Ascending aorta (tissue), 2 donors: ENCODE measurements at places on chromosomes 2 and 18. TPM values are rescaled to one million over a fixed set of nuclear protein-coding genes. Genes with fewer than 3 reads are reported as not detected.
A peak's percentile ranks its signal among the peaks of the same experiment; 100 is the strongest.

Gene IL1F10
- total RNA-seq = not detected

- no peaks in the 10 kb centered on the region for H3K27me3 ChIP-seq
- H3K27ac ChIP-seq = no peak overlapping the region
- no peaks in the 10 kb centered on the region for H3K36me3 ChIP-seq
Measured at GRCh38 chr2:225458431-225459117, 59.1 kb downstream of the NYAP2 start.

Gene KATNAL2
- total RNA-seq = not detected

DNA sequence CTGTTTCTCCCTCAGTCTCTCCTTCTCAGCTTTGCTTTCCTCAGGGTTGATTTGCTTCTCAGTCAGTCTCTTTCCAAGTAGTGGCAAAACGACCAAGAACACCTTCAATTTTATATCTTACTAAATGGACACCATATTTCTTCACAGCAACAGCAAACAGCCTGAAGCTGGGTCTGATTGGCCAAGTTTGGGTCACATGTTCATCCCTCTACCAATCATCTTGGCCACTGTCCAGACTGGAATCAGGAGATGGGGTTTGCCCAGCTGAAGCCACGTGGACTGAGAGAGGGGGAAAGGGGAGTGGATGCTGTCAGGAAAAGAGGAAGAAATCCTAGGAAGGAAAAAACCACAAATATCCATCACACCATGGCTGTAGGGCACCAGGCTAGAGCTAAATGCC lies 42.0 kb upstream of the ACMSD start:
- no peaks in the 10 kb centered on the region for H3K27me3 ChIP-seq
- no peaks in the 10 kb centered on the region for H3K4me1 ChIP-seq
- H3K27ac ChIP-seq = no peak overlapping the region
- H3K36me3 ChIP-seq = no peaks in the 10 kb centered on the region

DNA sequence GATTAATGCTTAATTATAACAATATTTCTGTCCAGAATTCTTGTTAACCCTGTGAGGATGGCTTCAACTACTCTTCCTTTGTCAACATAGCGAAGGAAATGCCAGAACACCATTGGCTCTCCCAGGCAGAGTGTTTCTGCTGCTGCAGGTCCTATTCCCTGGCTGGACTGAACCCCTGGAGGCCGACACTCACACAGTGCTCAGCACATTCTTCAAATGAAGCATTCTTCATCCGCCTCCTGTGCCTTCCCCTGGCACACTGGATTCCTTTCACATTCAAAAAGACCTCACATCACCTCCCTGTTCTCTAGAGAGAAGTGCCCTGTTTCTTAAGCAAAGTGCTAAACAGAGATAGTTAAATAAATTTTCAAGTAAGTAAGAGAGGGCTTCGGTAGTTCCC lies 187.3 kb upstream of the MSH6 start:
- no peak overlapping the region for H3K4me3 ChIP-seq
- no peak for DNase-seq
- H3K27me3 ChIP-seq = no peaks in the 10 kb centered on the region

DNA sequence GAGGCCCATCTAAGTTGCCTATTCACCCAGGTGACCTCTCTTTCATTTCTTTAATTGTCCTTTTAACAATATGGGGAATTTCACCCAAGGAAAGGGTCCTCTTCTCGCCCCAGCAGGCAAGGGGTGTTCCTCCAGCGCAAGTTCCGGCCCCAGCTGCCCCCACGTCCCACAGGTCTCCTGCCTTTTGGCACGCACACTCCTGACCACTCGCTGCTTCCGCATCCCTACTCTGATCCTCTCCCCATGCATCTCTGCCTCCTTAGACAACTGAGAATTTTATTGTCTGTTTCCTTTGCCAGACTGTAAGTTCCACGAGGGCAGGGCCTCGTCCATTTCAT lies 684 bp upstream of the ARPC2 start:
- peak overlapping the region; percentile 97 for H3K27ac ChIP-seq
- no peaks in the 10 kb centered on the region for H3K27me3 ChIP-seq
- H3K4me1 ChIP-seq = peaks cover 30% of the 10 kb centered on the region
- no peaks in the 10 kb centered on the region for H3K36me3 ChIP-seq
- peak overlapping the region; percentile 96 for H3K4me3 ChIP-seq

DNA sequence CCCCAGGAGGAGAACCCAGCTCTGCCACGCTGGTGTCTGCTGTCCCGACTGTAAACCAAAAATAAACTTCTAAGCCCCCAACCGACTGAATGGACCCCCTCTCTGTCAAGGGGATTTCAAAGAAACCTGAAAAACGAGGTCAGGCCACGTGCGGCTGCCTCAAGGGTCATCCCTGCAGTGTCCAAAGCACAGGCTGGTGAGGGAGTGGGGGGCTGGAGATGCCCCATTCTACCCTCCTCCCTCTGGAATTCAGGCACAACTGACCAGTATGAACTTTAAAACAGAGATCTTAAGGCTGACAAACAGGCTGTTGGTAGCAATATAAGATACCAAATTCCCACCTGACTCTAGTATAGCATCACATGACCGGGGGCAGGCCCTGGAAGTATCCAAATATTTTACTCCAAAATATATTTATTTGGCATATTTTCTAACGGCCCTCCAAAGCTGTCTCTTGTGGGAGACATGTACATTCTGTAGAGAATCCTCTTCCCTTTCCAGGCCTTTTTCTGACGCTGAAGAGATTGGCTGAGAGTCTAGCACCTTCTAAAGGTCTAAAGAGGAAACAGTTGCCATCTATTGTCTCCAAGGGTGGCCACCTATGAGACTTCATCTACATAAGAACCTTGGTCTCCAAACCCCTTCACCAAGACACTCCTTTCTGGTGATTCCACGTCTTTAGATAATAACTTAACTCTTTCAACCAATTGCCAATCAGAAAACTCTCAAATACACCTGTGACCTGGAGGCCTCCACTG lies 40.4 kb upstream of the CTDP1 start:
- H3K4me3 ChIP-seq = peak overlapping the region; percentile 38
- no peak for DNase-seq
- H3K27ac ChIP-seq = peak overlapping the region; percentile 75
- no peaks in the 10 kb centered on the region for H3K4me1 ChIP-seq
- H3K27me3 ChIP-seq = no peaks in the 10 kb centered on the region
- H3K36me3 ChIP-seq = no peaks in the 10 kb centered on the region

DNA sequence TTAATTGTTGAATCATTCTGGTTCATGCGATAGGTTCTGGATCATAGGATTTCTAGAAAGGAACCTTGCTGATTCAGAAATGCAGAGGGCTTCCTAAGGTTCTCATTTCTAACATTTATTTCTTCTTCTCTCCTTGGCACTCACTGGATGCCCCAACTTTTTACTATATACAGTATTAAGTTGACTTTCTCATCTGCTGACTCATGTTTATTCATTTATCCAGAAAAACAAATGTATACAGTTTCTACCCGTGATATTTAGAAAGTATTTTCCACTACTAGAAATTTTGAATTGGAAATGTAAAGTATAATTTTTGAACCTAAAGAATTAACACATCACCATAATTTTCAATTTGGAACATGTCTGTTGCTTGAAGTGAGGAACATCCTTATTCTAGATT lies 32.2 kb upstream of the OTX1 start:
- H3K27me3 ChIP-seq = no peaks in the 10 kb centered on the region
- DNase-seq = no peak
- H3K4me1 ChIP-seq = no peaks in the 10 kb centered on the region
- no peak overlapping the region for H3K27ac ChIP-seq
- peaks cover under 1% of the 10 kb centered on the region for H3K36me3 ChIP-seq

Gene CNRIP1
- 37.7 TPM for total RNA-seq

DNA sequence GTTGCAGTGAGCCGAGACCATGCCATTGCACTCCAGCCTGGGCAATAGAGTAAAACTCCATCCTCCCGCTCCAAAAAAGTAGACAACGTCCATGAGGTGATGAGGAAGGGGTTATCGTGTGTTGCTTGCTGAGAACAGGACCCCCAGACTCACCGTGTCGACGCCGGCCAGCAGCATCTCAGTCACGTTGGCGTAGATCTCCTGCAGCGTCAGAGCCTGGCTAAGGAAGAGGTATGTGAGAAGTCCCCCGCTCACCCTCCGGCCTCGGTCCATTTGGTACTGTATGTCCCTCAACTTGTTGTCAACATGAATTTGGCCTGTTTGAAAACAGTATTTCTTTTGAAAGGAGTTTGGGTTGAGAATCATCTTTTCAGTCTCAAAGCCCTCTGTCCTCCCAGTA lies 20.9 kb downstream of the CYP27C1 start:
- DNase-seq = no peak
- no peaks in the 10 kb centered on the region for H3K27me3 ChIP-seq
- H3K36me3 ChIP-seq = no peaks in the 10 kb centered on the region
- no peaks in the 10 kb centered on the region for H3K4me1 ChIP-seq
- H3K27ac ChIP-seq = no peak overlapping the region

DNA sequence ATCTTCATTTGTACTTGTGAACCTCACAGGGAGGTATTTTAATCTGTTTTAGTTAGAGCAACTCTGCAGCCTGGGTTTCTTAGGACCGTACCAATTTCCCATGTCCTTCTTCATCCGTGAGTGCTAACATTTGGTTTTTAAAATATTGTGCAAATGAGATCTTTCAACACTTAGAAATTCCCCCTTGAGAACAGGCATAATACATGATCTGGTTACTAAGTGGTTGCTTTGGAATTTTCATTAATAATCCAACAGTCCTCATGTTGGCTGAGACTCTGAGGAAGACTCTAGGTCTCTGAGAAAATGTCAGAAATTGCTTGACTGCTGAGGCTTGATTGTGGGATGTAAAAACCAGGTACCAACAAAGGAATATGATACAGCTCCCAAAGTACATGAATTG lies 125.6 kb upstream of the CDCA7 start:
- no peak overlapping the region for H3K27ac ChIP-seq
- no peak overlapping the region for H3K4me3 ChIP-seq
- no peak for DNase-seq
- H3K4me1 ChIP-seq = no peaks in the 10 kb centered on the region

DNA sequence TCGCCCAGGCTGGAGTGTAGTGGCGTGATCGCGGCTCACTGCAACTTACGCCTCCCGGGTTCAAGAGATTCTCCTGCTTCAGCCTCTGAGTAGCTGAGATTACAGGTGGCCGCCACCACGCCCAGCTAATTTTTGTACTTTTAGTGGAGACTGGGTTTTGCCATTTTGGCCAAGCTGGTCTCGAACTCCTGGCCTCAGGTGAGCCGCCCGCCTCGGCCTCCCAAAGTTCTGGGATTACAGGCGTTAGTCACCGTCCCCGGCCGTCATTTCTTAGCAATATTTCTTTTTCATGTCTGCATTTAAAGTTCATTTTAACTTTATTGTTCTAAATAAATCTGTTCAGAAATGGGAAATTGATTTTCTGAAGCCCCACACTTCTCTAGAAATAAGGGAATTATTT lies 597.3 kb upstream of the DDX18 start:
- no peaks in the 10 kb centered on the region for H3K36me3 ChIP-seq
- no peak for DNase-seq
- no peaks in the 10 kb centered on the region for H3K27me3 ChIP-seq
- H3K27ac ChIP-seq = no peak overlapping the region

DNA sequence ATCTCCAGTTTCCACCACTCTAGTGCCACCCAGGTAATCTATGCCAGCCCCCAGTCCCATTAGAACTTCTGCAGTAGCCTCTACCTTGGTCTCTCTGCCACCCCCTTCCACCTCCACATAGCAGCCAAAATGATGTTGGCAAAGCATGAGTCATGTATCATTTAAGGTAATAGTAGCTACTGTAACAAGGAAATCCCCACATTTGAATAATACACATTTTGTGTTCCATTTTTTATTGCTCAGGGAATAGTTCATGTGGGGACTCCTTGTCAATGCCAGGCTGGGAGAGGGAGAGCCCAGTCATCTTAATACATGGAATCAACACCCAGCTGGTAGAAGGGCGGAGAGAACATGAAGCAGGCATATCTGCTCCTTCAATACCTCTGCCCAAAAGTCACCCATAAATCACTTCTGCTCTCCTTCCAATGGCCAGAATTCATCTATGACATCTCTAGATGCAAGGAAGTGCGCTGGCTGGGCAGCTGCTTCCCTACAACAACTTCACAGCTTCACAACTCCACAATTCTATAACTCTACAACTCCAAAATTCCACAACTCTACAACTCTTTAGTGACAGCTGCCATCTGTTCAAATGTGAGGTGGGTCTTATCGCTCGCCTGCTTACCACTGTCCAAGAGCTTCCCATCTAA lies 70.6 kb upstream of the GLS start:
- DNase-seq = no peak
- no peaks in the 10 kb centered on the region for H3K36me3 ChIP-seq
- H3K27me3 ChIP-seq = no peaks in the 10 kb centered on the region
- H3K4me3 ChIP-seq = no peak overlapping the region

DNA sequence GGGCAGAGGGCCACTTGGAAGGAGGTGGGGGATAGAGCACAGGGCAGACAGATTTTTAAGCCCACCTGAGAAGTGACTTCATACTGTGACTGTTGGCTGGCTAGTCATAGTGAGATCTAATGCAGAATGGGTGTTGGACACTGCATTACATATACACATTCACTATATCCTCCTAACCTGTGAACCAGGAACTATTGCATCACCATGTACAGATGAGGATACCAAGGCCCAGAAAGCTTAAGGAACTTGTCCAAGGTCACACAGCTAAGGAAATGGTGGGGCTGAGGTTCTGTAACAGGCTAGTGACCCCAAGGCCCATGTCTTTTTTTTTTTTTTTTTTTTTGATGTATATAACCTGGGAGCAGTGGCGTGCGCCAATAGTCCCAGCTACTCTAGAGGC lies 49.6 kb upstream of the SPRED2 start:
- no peak for DNase-seq
- H3K36me3 ChIP-seq = no peaks in the 10 kb centered on the region
- H3K4me1 ChIP-seq = no peaks in the 10 kb centered on the region
- H3K27ac ChIP-seq = no peak overlapping the region

Gene WDR35
- total RNA-seq = 2.1 TPM

Gene PKP4
- 60.8 TPM for total RNA-seq

GRCh38 chr2:72442270-72442669 lies 294.6 kb upstream of the CYP26B1 start:
- H3K27ac ChIP-seq = no peak overlapping the region
- no peaks in the 10 kb centered on the region for H3K36me3 ChIP-seq
- H3K4me1 ChIP-seq = no peaks in the 10 kb centered on the region

Gene RAPGEF4
- total RNA-seq = 79.9 TPM

- DNase-seq = no peak
- no peaks in the 10 kb centered on the region for H3K36me3 ChIP-seq
- H3K27ac ChIP-seq = no peak overlapping the region
- no peaks in the 10 kb centered on the region for H3K4me1 ChIP-seq
Measured at GRCh38 chr2:29855924-29856639, 65.3 kb downstream of the ALK start.

Gene MEIS1
- total RNA-seq = 46.7 TPM

DNA sequence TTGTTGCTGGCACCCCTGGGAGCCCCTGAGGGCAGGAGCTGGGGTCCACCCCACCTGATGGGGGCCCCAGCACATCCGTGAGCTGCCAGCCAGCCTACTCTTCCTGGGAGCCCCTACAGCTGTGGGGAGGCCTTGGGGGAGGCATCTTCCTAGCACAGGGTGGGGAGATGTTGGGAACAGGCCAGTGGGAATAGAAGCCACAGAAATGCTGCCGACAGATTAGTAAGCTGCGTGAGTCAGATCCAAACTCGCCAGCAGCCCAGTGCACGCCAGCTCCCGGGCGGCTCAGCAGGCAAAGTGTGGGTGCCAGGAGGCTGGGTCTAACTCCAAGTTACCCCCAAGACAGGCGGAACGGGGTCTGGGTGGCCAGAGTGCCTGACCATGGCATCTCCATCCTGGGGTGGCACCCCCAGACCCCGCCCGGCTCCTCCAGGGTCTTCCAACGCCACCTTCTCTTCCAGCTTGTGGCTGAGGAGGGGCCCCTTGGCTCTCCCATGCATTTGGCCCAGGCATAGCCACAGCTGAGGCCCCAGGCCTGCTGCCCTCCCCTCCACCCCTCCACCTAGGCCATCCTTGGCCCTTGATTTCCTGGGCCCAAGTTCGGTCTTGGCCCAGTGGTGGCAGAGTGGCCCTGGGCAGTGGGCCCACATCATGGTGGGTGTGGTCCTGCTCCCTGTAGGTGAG lies 15.3 kb downstream of the CROCC2 start:
- no peaks in the 10 kb centered on the region for H3K27me3 ChIP-seq
- no peaks in the 10 kb centered on the region for H3K36me3 ChIP-seq
- peak; percentile 43 for DNase-seq
- peaks cover 5% of the 10 kb centered on the region for H3K4me1 ChIP-seq
